ENCODE measurements at places on chromosomes 4 and X. TPM values are rescaled to one million over a fixed set of nuclear protein-coding genes. Genes with fewer than 3 reads are reported as not detected.

DNA sequence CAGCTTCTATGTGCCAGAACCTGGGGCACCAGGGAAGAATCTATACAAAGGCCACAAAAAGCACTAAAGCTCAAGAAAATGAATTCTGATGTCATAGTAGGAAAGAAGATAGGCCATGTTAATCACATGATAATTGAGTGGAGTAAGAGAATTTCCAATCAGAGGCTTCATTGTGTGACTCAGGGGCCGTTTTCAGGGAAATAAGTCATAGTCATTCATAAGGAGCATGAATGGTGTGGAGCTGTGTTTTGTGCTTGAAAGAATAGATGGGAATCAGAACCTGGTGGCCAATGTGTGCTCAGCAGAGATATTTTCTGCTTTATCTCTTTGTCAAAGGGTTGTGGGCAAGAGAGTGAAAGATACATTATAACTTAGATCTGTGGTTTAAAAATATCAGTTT, 102.4 kb upstream of the ZDHHC15 start:
- no peak for DNase-seq

GRCh38 chrX:55074851-55075467, at the start of gene PAGE2B:
TSS of gene PAGE2B (plus strand) at chrX:55075030. CDS start at chrX:55076042, 1,012 bp downstream.
- no peak for DNase-seq

- DNase-seq = no peak
These were observed 13.8 kb upstream of the GPC3 start for GRCh38 chrX:133999031-133999705.

Gene NOX1
- total RNA-seq = not detected

Measured in OCI-LY7 (cell line).